Stimulated activated CD4-positive, alpha-beta T cell treated with anti-CD3 and anti-CD28 coated beads, Interleukin-12 subunit alpha, Interleukin-12 subunit beta, amount 100 ng/mL, for 4 hours (primary cell): ENCODE measurements at places on chromosomes 12 and 14.

GRCh38 chr12:104722601-104723534, 235.2 kb downstream of the SLC41A2 start:
- no peak for DNase-seq

DNA sequence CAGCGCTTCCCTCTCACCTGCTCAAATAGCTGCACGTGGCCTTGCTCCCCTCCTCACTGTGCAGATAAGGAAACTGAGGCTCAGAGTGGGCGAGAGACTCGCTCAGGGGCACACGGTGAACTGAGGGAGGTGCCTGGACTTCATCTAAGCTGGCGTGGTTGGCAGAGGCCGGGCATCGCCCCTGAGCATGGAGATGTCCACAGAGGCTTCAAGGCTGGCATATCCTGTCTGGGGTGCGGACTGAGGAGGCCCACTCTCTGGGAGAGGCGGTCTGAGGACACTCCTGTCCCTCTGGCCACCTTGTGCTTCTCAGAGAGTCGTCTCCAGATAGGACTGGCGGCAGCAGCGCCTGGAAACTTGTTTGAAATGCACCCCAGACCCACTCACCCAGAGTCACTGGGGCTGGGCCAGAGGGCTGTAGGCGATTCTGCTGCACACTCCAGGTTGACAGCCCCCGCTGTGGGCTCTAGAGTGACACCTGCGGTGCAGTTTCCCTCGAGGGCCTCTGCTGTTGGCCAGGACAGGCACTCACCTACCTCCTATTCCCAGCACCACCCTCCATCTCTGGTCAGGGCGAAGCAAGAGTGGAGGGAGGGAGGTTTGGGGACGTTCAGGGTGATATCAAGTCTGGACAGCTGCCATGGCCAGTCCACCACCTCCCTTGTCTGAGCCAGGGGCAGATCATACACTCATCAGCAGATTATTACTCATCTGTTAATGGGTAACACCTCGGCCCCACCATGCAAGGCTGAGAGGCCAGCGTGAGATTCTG, 11.2 kb upstream of the LBHD2 start:
- no peak for DNase-seq

GRCh38 chr12:69415471-69416275, 54.5 kb upstream of the FRS2 start:
- DNase-seq = no peak

DNA sequence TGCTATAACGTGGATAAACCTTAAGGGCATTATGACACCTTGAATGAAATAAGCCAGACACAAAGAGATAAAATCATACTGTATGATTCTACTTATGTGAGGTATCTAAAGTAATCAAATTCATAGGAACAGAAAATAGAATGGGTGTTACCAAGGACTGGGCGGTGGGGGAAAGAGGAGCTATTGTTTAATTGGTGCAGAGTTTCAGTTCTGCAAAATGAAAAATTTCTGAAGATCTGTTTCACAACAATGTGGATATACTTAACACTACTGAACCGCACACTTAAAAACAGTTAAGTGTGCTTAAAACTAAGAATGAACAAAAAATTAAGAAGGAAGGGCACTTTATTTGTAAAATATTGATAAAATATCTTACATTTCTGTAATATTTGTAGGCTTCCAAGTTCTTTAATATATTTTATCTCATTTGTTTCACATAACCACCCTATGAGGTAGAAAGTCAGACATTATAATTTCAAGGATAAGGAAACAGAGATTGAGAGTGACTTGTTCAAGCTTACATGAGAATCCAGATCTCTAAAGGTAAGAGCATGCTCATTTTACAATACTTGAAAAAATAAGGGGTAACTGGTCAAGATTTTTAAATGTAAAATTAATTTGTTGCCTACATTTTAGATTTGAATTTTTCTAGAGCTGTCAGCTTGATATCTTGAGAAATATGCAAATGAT, 14.9 kb downstream of the LTA4H start:
- no peak for DNase-seq

GRCh38 chr14:91238661-91239060, 5.8 kb downstream of the GPR68 start:
- no peak for DNase-seq

GRCh38 chr12:109563291-109564284, 9.7 kb downstream of the MMAB start:
- DNase-seq = no peak

- no peak for DNase-seq
These were observed 13.7 kb upstream of the WNK1 start for GRCh38 chr12:738712-739111.

GRCh38 chr14:42163136-42163535, 556.5 kb downstream of the LRFN5 start:
- no peak for DNase-seq

- DNase-seq = no peak
These were observed 100.5 kb upstream of the SLC38A2 start for GRCh38 chr12:46472893-46473633.

GRCh38 chr14:76918782-76919394, 92.7 kb downstream of the LRRC74A start:
- no peak for DNase-seq

- no peak for DNase-seq
These were observed 24.2 kb downstream of the CHST11 start for GRCh38 chr12:104480826-104481440.
